NCI-H1092 (cell line): ENCODE measurements at places on chromosomes 7 and 10.

- DNase-seq = no peak
Measured at GRCh38 chr7:36430881-36431280, 41.2 kb downstream of the ANLN start.

GRCh38 chr7:30852744-30853288 lies 58.8 kb upstream of the AQP1 start:
- DNase-seq = no peak

GRCh38 chr7:74617180-74617744 lies 40.3 kb upstream of the GTF2I start:
- DNase-seq = no peak

GRCh38 chr7:48213226-48213625 lies 42.0 kb downstream of the ABCA13 start:
- DNase-seq = no peak

DNA sequence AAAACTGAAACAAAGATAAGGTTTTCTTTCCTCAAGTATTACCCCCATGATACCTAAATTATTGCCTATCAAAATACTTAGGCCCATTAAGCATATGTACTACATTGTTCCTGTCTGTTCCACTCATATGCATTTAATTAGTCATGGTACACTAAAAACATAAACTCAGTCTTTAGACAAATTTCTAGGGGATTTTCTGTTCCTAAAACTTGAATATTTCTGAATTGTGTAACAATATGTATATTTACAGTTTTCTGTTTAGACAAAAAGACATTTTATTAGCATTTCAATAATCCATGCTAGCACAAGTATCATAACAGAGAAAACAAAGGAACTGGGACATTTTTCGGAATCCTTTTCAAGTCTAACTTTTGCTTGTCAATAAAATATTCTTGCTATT lies 234.2 kb downstream of the CRPPA start:
- no peak for DNase-seq

- no peak for DNase-seq
Measured at GRCh38 chr10:113236998-113237397, 287.0 kb downstream of the TCF7L2 start.

GRCh38 chr10:109418795-109419194 lies 504.5 kb downstream of the XPNPEP1 start:
- no peak for DNase-seq

GRCh38 chr7:5543361-5543760 lies 119.7 kb upstream of the TNRC18 start:
- no peak for DNase-seq

DNA sequence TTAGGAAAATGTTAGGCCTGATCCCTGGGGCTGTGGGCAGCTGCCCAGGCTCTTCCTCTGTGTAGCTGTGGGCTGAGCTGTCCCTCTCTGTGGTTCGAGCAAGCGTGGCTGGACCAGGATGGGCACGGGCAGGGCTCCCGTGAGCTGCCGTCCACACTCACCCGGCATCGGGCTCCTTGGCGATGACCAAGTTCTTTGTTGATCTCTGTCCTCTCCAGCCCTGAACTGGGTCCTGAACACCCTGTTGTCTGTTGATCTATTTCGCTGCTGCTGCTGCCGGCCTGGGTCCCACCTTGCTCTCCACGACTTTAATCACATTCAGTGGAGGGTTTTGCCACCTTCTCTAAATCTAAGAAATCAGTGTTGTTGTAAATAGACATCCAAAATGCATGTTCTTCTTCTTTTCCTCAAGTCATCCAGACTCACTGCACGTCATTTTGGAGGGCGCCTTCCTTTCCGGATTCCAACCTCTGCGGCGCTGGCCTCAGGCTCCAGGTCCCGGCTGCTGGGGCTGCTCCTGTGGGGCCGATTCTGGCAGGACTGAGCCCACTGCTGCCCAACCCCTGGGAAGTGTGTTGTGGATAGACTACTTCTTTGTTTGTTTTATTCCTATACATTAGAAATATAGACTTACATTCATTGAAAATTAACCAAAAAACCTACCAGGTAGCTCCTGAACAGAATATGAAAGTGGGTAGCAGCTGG lies 100.6 kb downstream of the DYNC2I1 start:
- no peak for DNase-seq

DNA sequence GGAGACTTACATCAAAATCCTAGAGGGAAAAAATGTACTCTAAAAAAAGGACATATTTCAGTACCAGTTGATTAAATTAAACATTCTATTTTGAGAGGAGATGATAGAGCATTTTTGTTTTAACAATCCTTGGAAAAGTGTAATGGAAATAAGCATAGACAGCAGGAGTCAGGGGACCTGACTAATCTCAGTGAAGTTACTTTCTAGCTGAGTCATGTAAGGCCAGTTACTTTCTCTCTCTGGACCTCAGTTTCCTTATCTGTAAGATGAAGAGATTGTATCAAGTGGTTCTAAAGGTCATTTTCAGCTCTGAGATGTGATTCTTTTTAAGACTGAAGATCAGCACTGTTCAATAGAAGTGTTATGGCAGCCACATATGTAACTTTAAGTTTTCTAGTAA lies 44.1 kb downstream of the VTI1A start:
- DNase-seq = no peak

- DNase-seq = no peak
Measured at GRCh38 chr10:15339892-15340291, 31.2 kb downstream of the FAM171A1 start.

- DNase-seq = no peak
Measured at GRCh38 chr10:115171392-115171960, 78.3 kb downstream of the ATRNL1 start.
